ENCODE measurements at places on chromosomes 5 and 9. TPM values are rescaled to one million over a fixed set of nuclear protein-coding genes. Genes with fewer than 3 reads are reported as not detected.

Gene SLC35D2
- 23.0 TPM for total RNA-seq

Gene NUTM2F
- not detected for total RNA-seq

Gene PCDH1
- total RNA-seq: 7.4 TPM

Gene UNC13B
- total RNA-seq: 8.0 TPM

Gene SPOCK1
- 27.8 TPM for total RNA-seq

Gene GGTA1
- not detected for total RNA-seq

Gene XPA
- 7.2 TPM for total RNA-seq

Gene GAPVD1
- total RNA-seq: 24.0 TPM

All from epithelial cell of alveolus of lung (primary cell).